ENCODE measurements at places on chromosomes 12 and 14.

- no peak for DNase-seq
Measured at GRCh38 chr12:125528281-125528680, 463.0 kb downstream of the AACS start.

DNA sequence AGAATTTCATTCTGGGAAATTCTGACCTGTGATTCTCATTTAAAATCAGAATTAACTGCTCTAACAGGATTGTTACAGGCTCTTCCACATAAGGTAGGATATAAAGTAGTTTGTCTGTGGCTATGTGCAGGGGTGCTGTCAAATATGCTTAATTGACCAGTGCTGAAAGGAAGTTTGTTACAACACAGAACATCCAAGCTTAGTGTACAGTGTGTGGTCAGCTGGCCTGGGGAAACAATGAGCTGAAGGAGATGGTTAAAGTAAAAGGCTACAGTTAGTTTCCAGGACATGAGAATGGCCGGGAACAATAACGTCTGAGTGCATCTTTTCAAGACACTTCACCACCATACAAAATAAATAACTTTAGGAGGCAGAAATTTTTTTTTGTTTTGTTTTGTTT is 68.0 kb downstream of the PKP2 start:
- no peak for DNase-seq

DNA sequence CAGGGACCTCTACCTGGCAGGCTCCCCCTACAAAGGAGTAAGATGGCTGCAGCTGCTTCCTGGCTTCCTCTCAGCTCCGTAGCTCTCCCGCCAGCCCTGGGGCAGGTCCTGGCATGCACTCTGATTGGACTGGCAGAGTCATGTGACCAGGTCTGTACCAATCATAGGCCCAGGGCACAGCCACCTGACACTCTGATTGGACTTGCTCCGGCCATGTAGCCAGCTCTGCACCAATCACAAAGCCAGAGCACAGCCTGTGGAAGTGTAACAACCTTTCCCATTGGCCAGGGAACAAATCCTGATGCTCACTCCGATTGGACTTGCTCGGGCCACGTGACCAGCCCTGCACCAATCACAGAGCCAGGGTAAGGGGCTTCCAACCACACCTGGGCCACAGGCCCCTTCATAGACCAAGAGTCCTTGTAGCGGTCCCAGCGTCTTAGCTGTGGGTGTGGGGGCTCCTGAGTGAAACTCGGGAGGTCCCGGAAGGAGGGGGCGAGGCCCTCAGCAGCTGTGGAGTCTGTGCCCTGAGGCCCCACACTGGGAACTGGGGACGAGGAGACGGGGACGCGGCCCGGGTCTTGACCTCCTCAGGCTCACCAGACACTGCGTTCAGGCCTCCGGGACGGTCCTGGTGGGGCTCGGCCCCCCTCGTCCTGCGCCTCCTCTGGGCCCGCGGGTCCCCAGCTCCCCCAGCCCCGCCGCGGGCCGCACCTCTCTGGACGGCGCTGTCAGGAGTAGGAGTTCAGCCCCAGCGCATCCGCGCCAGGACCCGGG is 210.6 kb downstream of the ADGRD1 start:
- no peak for DNase-seq

- no peak for DNase-seq
Measured at GRCh38 chr14:85054178-85054577, 475.8 kb upstream of the FLRT2 start.

DNA sequence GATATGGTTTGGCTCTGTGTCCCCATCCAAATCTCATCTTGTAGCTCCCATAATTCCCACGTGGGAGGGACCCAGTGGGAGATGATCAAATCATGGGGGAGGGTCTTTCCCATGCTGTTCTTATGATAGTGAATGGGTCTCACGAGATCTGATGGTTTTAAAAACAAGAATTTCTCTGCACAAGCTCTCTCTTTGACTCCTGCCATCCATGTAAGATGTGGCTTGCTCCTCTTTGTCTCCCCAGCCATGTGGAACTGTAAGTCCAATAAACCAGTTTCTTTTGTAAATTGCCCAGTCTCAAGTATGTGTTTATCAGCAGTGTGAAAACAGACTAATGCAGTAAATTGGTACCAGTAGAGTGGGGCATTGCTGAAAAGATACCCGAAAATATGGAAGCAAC is 146.2 kb downstream of the DPF3 start:
- DNase-seq = no peak

DNA sequence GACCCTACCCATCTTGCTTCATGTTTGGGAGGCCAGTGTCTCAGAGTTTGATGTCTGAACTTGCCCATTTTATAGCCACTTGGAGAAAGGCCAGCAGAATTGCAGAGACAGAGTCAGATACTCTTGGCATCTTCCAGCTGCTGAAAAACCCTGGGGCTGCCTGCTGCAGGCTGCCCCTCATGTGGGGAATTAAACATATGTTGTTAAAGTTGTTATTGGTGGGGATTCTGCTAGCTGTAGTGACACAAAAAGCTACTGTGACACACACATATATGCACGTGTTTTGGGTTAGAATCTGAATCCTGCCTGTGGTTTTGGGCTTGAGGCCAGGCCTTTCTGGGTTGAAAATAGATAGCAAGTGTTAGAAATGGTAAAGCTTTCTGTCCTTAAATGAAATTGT is 1288.4 kb downstream of the AACS start:
- no peak for DNase-seq

- no peak for DNase-seq
Measured at GRCh38 chr12:31560516-31560915, 30.4 kb downstream of the DENND5B start.

DNA sequence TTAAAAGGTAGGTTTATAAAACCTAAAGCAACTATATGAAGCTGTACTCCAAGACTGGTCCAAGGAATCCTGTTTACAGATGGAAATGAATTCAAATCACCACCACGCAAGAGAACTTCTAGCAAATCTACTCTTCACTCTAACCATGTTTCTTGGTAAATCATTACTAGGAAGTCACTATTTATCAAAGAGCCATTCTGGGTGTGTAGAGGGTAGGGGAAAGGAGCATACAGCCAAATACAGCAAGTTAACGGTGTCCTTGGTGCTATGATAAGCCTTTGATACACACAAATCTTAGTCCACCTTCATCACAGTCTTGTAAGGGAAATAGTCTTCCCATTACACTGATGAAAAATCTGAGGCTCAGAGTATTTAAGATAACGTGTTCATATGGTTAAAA is 16.8 kb downstream of the NIN start:
- DNase-seq = no peak

GRCh38 chr12:104620837-104621531 is 164.2 kb downstream of the CHST11 start:
- no peak for DNase-seq

GRCh38 chr12:50520416-50521207 is 15.8 kb downstream of the DIP2B start:
- DNase-seq = no peak

GRCh38 chr14:104585966-104586697 is 6.6 kb downstream of the C14orf180 start:
- no peak for DNase-seq

GRCh38 chr12:58803908-58804307 is 116.4 kb downstream of the LRIG3 start:
- DNase-seq = no peak

DNA sequence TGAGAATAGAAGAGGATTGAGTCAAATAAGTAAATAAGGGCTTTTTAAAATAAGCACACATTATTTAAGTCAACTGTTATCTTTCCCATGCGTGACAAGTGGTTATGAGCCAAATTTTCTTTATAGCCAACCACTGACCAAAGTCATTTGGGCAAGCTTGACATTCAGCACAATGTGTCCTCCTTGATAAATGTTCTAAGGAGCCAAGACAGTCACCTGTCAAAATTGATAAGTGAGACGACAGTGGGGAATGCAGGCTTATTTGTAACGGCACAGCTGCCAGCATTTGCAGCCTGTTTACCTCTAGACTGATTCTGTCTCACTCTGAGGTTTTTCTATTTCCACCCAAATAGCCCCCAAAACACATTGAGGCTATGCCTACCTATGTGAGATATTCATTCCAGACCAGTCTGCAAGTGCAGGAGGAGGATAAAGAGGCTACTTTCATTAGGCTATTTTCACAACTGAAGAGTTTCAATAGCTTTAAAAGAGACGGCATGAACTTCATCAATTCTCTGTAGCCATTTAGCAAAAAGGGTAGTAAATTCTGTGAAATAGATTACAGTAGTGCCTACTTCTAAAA is 339.5 kb downstream of the PDZRN4 start:
- no peak for DNase-seq

DNA sequence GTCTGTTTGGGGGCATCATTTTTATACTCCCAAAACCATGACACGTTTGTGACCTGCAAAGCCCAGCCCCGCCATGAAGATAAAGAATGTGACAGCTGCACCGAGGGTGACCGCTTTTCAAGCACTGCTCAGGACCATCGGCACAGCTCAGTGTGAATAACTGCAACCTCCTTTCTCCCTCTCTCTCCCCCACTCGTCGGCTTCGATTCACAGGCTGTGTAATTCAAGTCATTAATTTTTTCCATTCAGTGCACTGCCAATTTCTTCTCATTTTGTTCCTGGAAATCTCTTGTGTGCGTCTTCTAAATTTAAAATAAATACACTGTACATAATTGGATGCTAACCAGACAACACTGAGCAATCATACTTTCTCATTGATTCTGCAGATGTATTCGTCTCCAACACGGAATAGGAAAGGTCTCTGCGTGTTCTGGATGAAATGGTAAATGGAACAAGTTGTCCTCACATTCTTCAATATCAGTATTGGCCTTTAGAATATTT is 260.8 kb downstream of the TTC8 start:
- no peak for DNase-seq

DNA sequence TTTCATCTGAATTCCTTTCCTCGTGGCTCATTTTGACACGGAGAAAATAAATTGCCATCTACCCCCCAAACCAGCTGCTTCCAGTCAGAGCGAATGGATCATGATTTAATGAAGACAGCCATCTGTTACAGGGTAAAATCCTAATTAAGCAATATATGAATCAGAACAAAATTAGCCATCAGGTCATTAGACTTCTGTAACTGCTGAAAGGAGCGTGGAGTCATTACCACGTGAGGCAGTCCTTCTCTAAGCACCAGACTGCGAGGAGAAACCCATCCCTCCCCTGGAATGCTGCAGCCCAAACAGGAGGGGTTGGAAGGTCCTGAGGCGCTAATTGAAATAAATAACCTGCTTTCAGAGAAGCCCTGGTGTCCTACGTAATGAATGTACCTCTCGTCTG is 51.1 kb upstream of the TCL1A start:
- no peak for DNase-seq

GRCh38 chr14:49972131-49972671 is 79.3 kb downstream of the ARF6 start:
- peak; percentile 81 for DNase-seq

Measured in DMS79 (cell line).